ENCODE measurements at places on chromosomes 16 and 17. TPM values are rescaled to one million over a fixed set of nuclear protein-coding genes. Genes with fewer than 3 reads are reported as not detected.

Gene KRT12
- total RNA-seq = not detected

Gene IGFALS
- total RNA-seq = under 0.01 TPM

Gene SHPK
- total RNA-seq = 8.6 TPM

Gene LIMD2
- 19.2 TPM for total RNA-seq

Gene CLEC3A
- total RNA-seq = under 0.01 TPM

Gene HP
- 0.41 TPM for total RNA-seq

Gene TEKT5
- 1.6 TPM for total RNA-seq

Gene TSPOAP1
- 31.0 TPM for total RNA-seq

Gene GFAP
- total RNA-seq = 155 TPM

Gene ITGAD
- not detected for total RNA-seq

Gene ST6GALNAC1
- total RNA-seq = 0.82 TPM

Gene TNFRSF12A
- 0.82 TPM for total RNA-seq

Gene AKAP1
- 27.7 TPM for total RNA-seq

Gene ANKS4B
- under 0.01 TPM for total RNA-seq
